Left lobe of liver (tissue), 2 donors: ENCODE measurements at places on chromosomes 6 and 20.

GRCh38 chr20:673603-674001 lies 2.0 kb downstream of the SCRT2 start:
- DNase-seq: no peak

- DNase-seq: no peak
Observed at GRCh38 chr20:44653546-44653945, 2.0 kb upstream of the ADA start.

GRCh38 chr6:48109944-48110343 lies 1.1 kb downstream of the PTCHD4 start:
- no peak for DNase-seq

DNA sequence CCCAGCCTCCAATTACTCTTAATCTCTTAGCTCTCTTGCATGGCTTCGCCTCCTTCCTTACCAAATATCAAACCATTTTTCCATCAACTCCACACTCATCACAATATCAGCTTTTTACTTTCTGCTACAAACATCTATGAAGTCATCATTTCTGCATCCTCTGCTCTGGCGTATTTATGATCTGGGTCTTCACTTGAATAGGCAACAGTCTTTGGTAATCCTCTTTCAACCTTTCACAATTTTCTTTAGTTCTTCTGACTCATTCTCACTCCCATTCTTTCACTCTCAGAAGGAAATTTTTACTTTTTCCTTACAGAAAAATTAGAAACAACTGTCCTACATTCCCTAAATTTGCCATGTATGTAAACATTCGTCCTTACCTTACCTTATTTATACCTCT lies 522.4 kb downstream of the HDGFL1 start:
- no peak for DNase-seq

- no peak for DNase-seq
Observed at GRCh38 chr20:47141941-47142773, 214.3 kb downstream of the ZMYND8 start.

DNA sequence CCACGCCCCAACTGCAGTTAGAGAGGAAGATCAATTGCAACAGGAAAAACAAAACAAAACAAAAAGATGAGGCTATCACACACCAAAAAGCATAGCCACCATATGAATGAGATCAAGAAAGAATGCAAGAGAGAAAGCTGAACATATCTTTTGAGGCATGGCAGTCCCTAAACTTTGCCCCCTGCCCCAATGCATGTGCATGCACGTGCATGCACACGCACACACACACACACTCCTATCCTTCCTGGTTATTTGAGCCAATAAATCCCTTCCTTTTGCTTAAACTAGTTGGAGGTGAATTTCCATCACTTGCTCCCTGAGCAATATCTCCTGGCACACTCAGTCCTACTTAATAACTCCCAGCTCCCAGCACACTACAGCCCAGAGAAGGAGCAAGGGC lies 48.6 kb upstream of the FOXP4 start:
- no peak for DNase-seq

- DNase-seq: no peak
Observed at GRCh38 chr20:43006651-43007375, 182.9 kb downstream of the PTPRT start.

DNA sequence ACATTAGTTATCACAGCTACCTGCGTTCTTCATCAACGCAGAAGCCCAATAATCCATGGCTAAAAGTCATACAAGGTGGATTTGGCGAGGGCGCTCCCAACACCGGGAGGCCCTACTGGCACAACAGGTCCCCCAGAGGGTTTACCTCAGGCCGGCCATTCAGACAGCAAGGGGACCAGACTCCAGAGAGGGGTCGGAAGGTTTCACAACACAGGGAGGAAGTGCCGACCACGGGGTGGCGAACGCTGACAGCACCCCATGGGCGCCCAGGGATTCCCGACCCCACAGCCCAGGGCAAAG lies 1515.9 kb upstream of the DEFB115 start:
- DNase-seq: no peak

DNA sequence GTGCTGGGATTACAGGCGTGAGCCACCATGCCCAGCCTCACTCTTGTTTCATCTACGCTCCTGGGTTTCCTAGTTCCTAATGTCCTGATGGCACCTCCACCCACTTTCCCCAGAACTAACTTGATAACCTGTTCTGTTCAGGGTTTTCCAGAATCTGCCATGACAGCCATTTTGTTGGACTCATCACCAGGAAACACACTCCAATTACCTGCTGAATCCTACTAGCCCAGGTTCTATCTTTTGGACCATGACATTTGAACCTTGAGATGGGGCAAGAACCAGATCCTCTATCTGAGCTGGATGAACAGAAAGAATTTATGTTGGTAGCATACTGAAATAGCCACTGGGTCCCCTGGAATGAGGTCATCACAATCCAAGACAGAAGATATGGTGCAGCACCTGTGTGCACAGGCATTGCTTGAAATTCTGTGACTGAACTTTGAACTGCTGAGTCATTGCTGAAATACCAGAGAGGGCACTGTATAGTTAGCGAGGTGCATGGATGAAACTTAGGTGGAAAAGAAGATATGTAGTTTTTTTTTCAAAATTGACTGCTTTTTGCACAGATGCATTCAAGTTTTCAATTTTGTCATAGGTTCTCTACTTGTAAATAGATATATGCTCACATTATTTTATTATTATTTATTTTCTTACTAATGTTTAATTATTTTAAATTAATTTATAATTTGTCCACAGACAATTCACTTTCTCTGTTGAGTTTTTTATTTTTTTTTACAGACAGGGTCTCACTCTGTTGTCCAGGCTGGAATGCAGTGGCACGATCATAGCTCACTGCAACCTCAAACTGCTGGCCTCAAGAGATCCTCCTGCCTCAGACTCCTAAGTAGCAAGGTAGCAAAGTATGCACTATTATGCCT lies 42.8 kb upstream of the TASP1 start:
- DNase-seq: no peak

GRCh38 chr20:63029358-63030121 lies 22.8 kb upstream of the BHLHE23 start:
- DNase-seq: no peak

DNA sequence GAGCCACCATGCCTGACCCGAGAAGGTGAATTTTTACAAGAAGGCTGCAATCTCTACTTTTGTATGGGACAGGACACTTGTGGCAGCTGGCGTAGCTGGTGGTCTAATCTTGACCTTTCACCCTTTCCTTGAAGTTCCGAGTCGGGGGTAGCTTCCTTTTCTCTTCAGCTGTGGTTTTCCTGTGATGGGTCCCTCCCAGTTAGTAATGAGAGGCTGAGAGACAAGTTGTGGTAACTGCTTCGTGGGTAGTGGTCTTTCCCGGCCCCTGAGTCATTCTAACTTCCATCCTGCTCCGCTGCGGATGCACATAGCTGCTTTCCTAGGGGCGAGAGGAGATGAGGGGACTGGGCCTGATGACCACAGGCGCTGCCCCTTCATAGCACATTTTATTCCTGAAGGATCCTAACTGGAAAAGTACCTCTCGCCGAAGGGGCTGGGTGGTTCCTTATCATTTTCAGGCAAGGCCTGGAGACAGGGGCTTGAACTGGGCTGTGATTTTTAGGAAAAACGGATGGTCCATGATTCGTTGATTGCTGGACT lies 3.1 kb downstream of the SYNJ2 start:
- DNase-seq: no peak

DNA sequence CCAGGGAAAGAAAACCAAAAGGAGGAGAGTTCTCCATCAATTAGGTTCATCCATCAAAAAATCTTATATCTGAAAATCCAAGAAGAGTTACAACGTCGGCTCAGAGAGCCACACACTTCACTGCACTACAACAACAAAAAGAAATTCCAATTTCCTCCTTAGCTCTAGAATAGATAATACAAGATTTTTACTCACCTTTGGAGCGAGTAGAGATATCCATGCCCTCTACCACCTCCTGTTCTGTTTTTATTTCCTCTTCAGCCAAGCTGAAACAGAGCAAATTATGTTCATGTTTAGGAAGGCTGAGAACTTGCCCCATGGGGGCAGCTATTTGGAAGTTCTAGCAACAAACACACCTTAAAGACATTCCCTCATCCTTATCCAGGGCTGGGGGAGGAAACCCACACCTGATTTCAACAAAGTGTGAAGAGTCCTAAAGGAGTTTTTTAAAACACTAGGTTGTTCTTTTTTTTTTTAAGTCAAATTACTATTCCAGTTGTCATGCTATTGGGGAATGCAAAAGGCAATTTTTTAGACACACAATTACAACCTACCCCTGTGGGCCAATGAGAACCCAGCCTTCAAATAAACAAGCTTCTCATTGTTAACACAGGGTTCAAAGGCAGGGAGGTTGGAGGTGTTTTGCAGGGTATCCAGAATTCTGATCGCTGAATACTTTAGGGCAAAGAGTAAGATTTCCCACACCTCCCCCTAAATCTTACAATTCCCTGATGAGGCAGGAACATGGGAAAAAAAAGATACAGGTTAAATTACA lies 8.7 kb downstream of the ZMYND8 start:
- DNase-seq: no peak

GRCh38 chr6:82442061-82442719 lies 78.6 kb downstream of the TPBG start:
- DNase-seq: no peak
